Body of pancreas (tissue), 4 donors: ENCODE measurements at places on chromosomes 16 and 17. TPM values are rescaled to one million over a fixed set of nuclear protein-coding genes. Genes with fewer than 3 reads are reported as not detected.

NPIPA2 gene
- total RNA-seq, result not detected

METTL23 gene
- total RNA-seq, result 44.2 TPM

DNA sequence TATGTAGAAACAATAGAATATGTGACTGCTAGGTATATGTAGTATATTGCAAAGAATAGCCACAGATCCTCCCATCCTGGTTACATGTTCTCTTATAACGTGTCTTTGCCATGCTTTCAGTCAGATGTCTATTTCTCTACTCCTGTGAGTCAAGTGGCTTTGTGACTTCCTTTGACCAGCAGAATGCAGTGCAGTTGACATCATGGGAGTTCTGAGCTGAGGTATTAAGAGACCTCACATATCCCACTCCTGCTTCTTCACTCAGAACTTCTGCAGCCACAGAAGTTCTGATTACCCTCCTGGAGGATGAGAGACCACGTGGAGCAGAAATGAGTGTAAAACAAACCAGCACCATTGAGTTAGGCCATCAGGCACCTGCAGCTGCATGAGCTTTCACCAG is 222.5 kb downstream of the PRKCA start:
- no peak for DNase-seq

- DNase-seq, result no peak
Measured at GRCh38 chr16:57143149-57143921, 42.5 kb downstream of the PSME3IP1 start.

- no peak for DNase-seq
Measured at GRCh38 chr16:2226245-2226793, 2.9 kb downstream of the E4F1 start.
